Stimulated activated CD4-positive, alpha-beta T cell treated with anti-CD3 and anti-CD28 coated beads, Interleukin-2, amount 100 ng/mL, for 48 hours (primary cell): ENCODE measurements at places on chromosomes 2 and 18.

- no peak for DNase-seq
Observed at GRCh38 chr2:34789169-34789568, 1190.1 kb upstream of the FAM98A start.

- DNase-seq, result no peak
Observed at GRCh38 chr2:110770404-110770958, 38.1 kb downstream of the ACOXL start.

- no peak for DNase-seq
Observed at GRCh38 chr2:96153991-96154431, 8.8 kb upstream of the DUSP2 start.

DNA sequence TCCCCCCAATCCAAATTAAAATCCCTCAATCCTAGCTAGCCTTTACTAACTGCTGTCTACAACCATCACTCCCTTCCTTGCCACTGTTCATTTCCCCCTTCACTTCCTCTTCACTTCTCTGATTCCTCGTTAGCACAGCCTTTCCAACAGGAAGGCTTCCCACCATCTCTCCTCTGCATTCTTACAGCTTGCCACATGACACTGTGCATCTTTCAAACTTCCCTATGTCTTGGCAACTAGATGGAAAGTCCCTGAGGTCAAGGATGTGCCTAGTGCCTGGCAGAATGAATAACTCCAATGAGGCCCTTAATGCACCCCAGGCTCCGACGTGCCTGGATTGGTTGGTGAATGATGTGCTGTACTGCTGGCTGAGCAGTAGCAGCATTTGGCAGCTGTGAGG, 15.2 kb downstream of the SAP130 start:
- DNase-seq, result no peak

GRCh38 chr2:235746257-235746934, 252.6 kb downstream of the AGAP1 start:
- DNase-seq, result peak; percentile 15

DNA sequence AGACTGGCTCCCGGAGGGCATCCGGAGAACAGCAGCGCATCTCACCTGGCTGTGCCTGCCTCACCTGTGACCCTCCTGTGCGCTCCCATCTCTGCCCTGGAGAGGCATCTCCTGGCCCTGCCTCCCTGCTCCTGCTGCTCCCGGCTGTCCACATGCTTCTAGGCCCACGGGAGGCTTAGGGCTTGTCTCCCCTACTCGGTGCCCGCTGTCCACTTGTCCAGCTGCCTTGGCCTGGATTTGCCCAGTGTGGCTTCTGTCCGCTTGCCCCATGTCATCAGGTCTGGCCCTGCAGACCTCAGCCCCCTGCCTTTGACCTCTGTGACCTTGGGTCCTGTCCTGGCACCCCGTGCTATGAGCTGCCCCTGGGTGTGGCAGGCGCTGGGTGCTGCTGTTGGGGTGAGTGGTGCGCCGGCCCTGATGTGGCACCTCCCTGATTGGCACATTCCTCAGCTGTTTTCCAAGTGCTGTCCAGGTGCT, 4.5 kb downstream of the BOK start:
- no peak for DNase-seq

DNA sequence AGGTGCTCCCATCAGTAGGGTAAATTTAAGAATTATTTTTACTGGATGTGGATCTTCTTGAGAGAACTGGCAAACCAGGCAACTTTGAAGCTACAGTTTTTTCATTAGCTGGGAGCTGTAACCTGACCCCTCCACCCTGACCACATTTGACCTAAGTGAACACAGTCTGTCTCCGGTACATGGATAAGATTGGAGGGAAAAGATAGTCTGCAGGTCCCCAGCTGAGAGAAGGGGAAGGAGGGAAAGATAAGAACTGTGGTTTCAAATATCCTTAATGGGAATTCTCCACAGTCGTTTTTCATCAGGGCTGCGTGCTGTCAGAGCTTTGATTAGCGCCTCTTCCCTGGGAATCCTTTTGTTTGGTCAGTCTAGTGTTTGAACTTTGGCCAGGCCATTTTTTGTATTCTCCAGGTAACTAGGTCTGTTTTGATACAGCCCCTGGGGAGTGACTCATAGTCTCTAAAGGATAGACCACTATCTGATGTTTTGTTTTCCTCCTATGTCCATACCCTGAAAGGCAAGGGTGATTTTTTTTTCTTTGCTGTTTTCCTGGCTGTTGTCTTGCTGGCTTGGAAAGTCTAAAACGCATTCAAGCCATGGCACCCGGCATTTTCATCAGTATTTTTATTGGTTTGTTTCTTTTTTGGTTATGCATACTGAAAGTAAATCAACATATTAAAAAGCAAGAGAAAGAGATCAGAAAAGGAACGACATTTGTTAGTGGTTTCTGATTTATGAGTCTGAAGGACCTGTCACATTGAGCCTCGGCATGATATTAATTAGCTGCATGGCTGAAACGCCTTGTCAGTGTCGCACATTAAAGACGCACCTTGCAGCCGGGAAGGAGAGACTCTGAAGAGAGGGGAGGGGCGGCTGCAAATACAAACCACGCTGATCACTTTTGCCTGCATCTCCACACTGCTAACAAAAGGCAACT, 183.4 kb upstream of the FN1 start:
- DNase-seq, result no peak

GRCh38 chr2:121741450-121741849, 4.8 kb upstream of the NIFK start:
- DNase-seq, result no peak

DNA sequence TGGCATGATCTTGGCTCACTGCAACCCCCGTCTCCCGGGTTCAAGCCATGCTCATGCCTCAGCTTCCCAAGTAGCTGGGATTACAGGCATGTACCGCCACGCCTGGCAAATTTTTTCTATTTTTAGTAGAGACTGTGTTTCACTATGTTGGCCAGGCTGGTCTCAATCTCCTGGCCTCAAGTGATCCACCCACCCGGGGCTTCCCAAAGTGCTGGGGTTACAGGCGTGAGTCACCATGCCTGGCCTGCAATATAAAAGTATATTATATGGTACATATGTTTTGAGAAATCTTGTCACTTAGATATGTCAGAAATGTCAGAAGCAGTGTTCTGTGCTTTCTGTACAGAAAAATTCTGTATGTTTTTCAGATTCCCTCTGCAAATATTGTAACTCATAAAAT, 19.2 kb upstream of the XPO1 start:
- no peak for DNase-seq

DNA sequence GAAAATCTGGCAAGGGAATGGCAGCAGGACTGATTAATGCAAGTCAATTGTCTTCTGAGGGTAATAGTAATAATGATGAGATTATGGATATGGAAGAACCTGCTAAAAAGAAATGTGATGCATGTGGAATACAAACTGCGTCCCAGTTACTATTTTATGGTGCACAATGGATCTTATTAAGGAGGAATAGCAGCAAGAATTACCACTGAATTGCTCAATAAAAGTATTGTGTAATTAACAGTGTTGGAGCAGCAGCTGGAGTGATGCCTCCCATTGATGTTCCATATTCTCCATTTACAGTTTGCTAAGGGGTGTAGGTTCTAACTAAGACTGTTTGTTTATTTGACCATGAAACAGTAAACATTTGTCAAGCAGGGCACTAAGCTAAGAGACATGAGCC, 167.9 kb downstream of the HRH4 start:
- no peak for DNase-seq

DNA sequence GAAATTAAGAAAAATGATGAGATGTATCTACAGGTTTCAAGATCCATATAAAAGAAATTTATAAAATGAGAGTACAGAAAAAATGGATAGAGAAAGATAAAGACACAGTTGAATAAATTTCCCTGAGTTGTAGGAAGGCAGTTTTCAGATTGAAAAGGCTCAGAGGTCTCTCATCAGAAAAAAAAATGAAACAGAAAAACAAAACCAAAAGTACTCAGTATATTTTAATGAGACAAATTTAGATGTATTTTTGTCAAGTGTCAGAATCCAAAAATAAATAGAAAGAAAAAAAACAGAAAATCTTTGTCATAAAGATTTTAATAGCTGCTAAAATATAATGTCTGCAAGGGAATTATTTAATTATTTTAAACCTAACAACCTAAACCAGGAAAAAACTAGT, 520.5 kb downstream of the KCNJ3 start:
- no peak for DNase-seq
